ENCODE measurements at places on chromosomes 4 and X.

DNA sequence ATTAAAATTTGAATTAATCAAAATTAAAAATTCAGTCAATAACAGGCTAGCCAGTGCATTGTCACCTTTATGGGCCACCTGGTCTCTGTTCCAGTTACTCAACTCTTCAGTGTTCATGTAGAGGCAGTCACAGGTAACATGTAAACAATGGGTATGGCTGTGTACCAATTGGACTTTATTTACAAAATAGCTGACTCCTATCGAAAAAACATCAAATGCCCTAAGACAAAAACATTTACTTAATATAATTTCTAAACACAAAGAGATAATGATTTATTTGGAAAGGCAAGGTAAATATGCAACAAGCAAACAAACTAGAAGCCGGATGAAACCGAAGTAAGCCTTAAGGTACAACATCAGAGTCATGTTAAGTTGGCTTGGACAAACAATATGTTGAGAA is 8.8 kb downstream of the TMEM150C start:
- no peak for DNase-seq

DNA sequence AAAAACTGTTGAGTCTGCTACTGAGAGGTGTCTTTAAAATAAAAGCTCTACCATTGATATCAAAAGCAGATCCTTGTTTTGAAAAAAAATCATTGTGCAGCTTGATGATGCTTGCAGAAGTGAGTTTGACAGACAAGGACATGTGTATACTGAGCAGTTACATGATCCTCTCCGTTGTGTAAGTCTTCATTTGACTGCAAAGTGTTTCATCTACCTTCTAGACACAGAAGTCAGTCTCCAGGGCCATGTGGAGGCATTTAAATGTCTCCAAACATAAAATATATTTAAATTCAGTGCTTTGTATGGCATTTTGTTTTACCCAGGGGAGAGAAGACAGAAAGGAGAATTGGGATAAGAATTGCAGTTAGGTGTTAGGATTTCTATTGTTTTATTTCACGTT is 107.8 kb upstream of the MYOZ2 start:
- no peak for DNase-seq

GRCh38 chrX:8657883-8658282 is 74.1 kb downstream of the ANOS1 start:
- no peak for DNase-seq

GRCh38 chr4:8795140-8795539 is 76.5 kb downstream of the HMX1 start:
- no peak for DNase-seq

DNA sequence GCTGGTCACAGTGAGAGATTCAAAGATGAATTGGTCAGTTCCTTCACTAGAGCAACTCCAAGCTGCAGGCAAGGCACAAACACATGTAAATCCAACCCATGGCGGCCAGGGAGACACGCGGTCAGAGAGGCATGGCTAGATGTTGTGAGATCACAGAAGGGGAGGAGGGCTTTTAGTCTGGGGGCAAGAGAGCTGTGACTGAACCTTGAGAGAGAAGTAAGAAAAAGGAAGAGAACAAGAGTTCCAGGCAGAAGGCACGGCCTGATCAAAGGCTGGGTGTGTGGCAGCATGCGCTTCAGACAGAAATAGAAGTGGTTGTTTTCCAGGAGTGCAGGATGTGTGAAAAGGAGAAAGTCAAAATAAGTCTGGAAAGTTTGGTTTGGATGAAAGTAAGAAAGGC is 15.9 kb downstream of the CCDC149 start:
- DNase-seq, result no peak

GRCh38 chrX:20445109-20445508 is 178.4 kb upstream of the RPS6KA3 start:
- no peak for DNase-seq

DNA sequence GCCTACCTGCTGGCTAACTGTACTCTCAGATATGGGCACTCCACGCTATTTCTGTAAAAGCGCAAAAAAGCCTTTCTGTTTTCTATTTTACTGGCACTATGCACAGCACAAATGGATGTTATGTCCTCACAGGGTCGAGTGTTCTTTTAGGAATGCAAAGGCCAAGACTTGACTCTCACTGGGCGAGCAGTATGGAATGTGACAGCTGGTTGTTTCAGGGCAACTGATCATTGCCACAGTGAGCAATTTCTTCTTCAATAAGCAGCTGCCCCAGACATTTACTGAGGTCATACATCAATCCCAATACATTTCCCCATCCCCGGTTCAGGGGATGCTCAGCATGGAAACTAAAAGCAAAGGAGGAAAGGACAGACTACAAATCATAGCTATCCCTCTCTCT is 58.2 kb downstream of the PDE5A start:
- DNase-seq, result no peak

- no peak for DNase-seq
These were observed 11.7 kb downstream of the TRIM2 start for GRCh38 chr4:153215921-153216320.

GRCh38 chr4:1363513-1363912 is 16.5 kb downstream of the UVSSA start:
- DNase-seq, result no peak
